ENCODE measurements at places on chromosomes 13 and 19.

- no peak for DNase-seq
Observed at GRCh38 chr13:45040622-45041021, 51.3 kb downstream of the GPALPP1 start.

GRCh38 chr13:69619651-69620050 lies 488.0 kb upstream of the ATXN8OS start:
- DNase-seq = no peak

- DNase-seq = no peak
Observed at GRCh38 chr13:111975539-111976473, 91.1 kb upstream of the SOX1 start.

GRCh38 chr13:93309886-93310523 lies 83.4 kb downstream of the GPC6 start:
- DNase-seq = no peak

- DNase-seq = no peak
Observed at GRCh38 chr13:23098161-23098907, 82.4 kb upstream of the SGCG start.

- no peak for DNase-seq
Observed at GRCh38 chr13:88979465-88980175, 1308.4 kb downstream of the SLITRK5 start.

- DNase-seq = no peak
Observed at GRCh38 chr13:45021250-45021649, 31.9 kb downstream of the GPALPP1 start.

DNA sequence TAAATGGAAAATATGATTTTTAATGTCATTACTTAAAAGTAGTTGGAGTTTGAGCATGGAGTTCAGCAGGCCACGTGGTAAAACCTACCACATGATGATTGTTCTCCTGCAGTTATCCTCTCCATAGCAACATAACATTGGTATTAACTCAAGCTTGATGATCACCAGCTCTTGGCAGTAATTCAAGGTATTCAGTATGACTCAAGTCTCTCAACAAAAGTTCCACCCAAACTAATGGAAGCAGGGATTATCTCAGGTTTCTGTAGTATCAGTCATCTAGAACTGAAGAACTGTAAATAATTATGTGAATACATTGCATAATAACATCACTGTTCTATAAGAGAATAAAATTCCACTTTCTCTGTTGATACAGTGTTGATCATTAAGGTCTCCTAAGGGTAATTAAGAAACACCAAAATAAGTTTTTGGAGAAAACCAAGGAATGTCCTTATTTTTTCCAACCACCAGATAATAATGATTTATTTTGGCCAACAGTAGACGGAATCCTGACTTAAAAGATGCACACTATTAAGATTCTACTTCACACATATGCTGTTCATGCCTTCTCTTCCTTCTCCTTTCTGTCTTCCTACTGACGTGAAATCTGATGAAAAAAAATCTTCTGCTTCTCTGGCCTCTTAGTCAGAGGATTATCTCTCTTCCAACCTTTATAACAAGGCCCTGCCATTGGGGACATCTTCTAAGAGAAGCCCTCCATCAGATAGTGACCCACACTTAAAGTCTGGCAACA lies 1092.3 kb downstream of the EFNB2 start:
- DNase-seq = no peak

- no peak for DNase-seq
Observed at GRCh38 chr13:30639671-30640070, 22.0 kb downstream of the USPL1 start.

DNA sequence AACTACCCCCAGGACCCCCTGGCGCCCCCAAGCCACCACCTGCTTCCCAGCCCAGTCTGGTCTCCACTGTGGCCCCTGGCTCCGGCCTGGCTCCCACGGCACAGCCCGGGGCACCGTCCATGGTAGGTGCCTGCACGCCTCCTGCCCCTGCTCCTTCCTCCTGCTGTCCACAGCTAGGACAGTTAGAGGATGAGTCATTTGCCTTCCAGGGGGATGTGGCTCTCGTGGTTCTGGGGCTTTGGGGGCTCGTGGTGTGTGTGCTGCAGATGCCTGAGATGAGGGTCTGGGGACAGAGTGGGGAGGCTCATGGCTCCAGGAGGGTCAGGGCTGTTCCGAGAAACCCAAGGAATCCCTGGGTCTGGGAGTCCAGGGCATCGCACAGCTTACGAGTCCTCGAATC lies 12.7 kb downstream of the MED25 start:
- no peak for DNase-seq

DNA sequence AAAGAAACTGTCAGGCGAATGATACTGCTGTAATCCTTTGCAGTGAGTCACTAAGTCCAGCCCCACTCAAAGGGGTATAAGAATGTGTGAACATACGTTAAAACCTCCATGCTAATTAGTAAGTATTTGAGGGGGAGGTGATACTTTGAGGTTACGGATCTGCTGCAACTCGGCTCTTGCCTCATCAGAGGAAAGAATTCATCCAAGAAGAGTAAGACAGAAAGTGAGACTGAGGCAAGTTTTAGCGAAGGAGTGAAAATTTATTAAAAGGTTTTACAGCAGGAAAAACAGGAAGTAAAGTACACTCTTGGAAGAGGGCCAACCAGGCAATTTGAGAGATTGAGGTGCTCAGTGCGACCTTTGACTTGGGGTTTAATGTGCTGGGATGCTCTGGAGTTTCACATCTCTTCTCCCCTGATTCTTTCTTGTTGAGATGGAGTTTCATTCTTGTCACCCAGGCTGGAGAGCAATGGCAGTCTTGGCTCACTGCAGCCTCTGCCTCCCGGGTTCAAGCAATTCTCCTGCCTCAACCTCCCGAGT lies 9.8 kb downstream of the CLEC4M start:
- DNase-seq = no peak

- no peak for DNase-seq
Observed at GRCh38 chr13:28473044-28473443, 21.9 kb downstream of the FLT1 start.

GRCh38 chr13:100301418-100301817 lies 212.5 kb downstream of the PCCA start:
- no peak for DNase-seq

- no peak for DNase-seq
Observed at GRCh38 chr13:48156466-48156865, 61.6 kb upstream of the MED4 start.

DNA sequence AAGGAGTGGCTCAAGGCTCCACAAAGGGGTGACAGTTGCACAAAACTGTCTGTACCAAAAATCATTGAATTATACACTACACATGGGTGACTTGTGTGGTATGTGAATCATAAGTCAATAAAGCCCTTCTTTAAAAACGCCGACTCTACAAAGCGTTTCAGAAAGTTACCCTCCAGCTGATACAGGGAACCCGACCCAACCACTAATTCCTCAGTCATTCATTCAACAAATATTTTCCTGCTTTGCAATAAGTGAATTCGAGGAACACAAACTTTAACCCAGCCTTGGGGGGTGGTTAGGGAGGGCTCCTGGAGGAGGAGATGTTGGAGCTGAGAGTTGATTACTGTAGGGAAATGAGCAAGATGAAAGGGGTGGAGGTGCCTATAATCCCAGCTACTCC lies 32.0 kb downstream of the LTBP4 start:
- no peak for DNase-seq

GRCh38 chr13:37510441-37510840 lies 88.1 kb downstream of the POSTN start:
- DNase-seq = no peak

GRCh38 chr19:44813841-44814470 lies 5.1 kb downstream of the BCAM start:
- no peak for DNase-seq

DNA sequence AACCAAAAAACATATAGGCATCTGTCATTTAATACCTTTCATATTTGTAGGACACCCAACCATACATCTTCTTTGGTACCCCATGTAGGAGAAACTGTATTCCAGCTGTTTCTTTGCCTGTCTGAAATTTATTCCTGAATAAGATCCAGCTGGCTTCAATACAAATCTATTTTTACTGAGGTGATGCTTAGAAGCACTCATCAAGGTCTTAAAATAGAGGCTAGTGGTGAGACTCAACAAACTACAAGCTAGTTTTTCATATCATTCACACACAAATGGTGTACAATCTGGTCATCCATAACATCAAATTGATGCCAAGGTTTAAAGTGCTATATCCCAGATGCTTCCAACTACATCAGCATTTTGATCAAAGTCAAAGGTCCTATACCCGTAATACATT lies 1071.3 kb upstream of the MIR17HG start:
- DNase-seq = no peak

DNA sequence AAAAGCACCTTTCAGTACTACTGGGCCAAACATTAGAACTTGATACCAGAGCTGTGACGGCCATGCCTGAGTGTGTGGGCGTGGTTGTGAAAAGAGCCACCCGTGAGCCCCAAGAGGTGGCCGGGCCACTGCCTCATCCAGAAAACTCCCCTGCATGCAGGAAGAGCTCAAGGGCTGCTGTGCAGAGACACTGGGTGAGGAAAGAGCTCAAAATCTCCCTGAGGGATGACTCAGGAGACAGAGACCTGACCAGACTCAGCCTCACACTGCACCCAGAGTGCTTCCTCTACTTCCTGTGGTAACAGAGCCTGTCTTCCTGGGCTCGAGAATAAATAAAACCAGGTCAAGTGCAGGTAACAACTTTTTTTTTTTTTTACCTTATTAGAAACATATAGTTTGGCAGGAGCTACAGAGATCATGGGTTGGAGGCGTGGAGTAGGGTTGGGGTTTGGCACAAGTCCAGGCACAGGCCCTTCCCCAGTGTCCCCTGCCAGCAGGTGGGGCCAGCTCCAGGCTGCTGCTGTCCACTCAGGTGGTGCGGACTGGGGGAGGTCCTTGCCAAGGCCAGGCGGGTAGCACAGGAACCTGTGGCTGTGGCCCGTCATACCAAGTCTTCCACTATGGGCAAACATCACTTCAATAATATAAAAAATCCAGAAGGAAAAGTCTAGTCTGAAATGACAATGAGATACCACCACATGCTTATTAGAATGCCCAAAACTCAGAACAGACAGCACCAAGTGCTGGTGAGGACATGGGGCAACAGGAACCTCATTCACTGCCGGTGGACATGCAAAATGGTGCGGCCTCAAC lies 25.5 kb downstream of the ELL start:
- DNase-seq = no peak

- peak; percentile 37 for DNase-seq
Observed at GRCh38 chr13:49791711-49792549, 552 bp downstream of the KPNA3 start.

DNA sequence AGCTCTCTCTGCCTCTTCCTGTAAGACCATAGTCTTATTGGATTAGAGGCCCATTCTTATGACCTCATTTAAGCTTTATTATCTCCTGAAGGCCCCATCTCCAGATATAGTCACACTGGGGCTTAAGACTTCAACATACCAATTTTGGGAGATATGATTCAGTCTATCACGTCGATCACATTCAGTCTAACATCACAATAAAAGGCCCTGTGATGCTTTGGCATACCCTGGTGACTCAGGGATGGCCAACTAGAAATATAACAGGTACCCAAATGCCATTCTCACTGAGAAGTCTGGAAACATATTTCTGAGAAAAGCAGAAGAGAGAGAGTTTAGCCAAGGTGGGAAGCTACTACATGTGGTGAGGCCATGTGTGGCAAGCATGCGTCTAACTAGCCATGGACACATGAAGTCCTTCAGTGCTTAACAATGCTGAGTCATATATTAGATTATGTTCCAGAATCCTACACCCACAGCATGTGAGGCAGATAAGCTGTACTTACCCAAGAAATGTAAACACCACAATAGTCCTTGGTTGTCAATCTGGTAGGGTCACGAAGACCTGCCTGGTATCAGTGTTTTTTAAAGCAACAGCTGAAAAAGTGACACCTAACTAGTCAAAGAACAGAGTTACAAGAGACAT lies 485.1 kb downstream of the FOXO1 start:
- DNase-seq = no peak

DNA sequence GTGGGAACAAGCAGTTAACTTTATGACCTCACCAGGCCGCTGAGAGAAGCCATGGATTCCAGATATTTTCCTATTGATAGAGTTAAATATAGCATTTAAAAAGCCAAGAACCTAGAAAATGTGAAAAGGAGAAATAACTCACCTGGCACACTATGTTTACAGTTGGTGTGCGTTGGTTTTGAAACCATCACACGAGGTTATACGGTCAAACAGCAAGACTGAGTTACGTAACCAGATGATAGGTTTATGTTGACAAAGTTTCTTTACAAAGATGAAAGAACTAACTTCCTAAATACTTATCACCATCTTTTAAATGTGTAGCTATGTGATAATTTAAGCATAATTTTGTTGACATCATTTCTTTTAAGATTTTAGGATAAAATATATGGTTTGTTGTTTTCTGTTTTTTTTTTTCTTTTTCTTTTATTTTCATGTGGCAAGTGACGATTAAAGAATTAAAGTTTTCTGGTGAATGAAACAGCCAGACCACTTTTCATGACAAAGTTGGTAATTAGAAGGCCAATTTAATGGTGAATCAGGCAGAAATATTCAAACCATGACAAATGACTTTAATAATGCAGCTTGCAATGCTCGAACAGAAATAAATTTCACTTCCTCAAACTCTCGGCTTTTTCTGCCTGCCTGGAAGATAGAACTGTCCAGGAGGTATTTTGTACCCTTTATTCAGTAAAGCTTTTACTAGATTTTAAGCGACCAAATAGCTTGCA lies 339.1 kb upstream of the OBI1 start:
- no peak for DNase-seq

DNA sequence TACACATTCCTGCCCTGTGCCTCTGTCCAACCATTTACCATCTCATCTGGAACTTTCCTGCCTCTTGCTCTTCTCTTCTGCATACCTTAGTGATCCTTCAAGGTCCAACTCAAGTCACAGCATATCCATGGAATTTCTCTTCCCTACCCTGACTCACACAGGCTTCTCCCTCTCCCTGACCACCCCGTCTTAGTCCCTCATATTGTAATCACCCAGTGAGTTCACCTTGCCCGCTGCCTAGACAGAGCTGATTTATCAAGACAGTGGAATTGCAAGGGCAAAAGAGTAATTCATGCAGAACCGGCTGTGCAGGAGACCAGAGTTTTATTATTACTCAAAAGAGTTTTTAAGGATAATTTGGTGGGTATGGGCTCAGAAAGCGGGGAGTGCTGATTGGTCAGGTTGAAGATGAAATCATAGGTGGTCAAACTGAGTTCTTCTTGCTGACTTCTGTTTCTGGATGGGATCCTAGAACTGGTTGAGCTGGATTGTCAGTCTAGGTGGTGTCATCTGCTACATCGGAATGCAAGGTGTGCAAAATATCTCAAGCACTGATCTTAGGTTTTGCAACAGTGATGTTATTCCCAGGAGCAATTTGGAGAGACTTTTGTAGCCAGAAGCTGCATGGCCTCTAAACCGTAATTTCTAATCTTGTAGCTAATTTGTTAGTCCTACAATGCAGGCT lies 67.2 kb downstream of the HSPH1 start:
- no peak for DNase-seq

DNA sequence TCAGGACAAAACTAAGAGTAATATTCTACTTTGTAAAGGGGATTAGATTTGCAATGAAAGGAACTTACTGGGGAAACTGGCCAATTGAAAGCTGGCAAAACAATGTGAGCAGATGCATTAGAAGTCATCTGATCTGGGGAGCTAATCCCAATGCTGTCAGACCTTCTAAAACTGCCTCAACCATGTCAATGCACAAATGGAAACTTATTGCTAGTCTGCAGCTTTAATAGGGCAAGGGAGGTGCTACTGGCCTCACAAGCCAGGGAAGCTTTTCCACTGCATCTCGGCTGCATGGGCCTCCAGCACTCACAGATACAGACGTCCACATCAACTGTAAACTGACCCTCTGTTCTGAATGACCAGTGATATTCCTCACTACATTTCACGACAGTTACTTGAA lies 154.2 kb downstream of the LHFPL6 start:
- DNase-seq = no peak
